T47D (cell line): ENCODE measurements at places on chromosomes 1 and 21.

DNA sequence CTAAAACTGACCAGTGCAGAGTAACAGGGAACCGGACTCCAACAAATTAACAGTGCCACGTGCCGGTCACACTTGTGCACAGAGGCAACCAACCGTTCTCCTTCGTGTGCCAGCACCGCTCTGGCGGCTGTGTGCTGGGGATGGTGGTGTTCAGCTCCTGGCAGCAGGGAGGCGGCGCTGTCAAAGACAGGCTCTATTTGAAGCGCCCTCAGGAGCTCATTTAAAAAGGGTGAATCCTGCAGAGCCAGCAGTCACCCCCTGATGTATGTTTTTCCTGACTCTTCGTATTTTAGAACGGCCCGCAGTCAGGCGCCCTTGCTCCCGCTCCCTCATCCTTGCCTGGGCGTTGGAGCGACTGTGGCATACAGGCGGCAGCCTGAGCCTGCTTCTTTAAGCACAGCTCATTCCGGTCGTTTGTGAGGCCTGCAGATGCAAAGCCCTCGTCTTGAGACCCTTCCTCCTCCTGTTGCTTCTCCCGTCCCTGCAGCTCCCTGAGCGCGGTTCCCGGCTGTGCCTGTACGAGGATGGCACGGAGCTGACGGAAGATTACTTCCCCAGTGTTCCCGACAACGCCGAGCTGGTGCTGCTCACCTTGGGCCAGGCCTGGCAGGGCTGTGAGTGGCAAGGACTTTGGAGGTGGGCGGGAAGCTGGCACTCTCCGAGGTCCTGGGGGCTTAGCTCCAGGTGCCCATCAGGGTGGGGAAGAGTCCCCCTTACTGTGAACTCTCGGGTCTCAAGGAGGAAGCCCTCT, 1.1 kb downstream of the DFFB start:
- DNase-seq: peak; percentile 46

DNA sequence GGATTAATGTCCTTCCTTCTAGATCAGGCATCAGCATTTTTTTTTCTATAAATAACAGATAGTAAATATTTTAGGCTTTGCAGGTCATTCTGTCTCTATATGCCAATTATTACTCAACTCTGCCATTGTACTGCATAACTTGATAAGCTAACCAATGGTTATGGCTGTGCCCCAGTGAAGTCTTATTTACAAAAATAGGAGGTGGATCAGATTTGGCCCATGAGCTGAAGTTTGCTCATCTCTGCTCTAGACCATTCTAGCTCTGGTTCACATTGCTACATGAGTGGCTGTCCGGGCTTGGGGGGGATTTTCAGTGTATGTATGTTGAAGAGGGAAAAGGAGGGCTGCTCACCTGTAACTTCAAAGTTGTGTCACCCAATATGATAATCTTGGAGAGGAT, 10.1 kb downstream of the RAB7B start:
- no peak for DNase-seq

DNA sequence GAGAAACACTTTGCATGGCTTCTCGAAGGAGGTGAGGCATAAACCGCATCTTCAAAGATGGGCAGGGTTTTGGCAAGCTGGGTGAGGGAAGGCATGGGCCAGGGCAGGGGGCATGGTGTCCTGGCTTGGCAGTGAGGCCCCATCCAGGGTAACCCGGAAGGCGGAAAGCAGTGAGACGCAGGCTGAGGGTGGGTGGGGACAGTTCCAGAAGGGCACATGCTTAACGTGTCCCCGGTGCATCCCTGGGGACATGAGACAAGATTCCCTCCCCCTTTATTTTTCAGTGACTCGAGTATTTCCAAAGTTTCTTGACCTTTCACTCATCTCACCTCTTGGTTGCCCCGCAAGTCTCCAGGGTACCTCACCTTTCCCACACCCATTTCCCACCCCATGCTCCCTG, 122.8 kb upstream of the SLC25A33 start:
- DNase-seq: no peak

- no peak for DNase-seq
Observed at GRCh38 chr21:38820471-38821239, 14.9 kb downstream of the ETS2 start.

DNA sequence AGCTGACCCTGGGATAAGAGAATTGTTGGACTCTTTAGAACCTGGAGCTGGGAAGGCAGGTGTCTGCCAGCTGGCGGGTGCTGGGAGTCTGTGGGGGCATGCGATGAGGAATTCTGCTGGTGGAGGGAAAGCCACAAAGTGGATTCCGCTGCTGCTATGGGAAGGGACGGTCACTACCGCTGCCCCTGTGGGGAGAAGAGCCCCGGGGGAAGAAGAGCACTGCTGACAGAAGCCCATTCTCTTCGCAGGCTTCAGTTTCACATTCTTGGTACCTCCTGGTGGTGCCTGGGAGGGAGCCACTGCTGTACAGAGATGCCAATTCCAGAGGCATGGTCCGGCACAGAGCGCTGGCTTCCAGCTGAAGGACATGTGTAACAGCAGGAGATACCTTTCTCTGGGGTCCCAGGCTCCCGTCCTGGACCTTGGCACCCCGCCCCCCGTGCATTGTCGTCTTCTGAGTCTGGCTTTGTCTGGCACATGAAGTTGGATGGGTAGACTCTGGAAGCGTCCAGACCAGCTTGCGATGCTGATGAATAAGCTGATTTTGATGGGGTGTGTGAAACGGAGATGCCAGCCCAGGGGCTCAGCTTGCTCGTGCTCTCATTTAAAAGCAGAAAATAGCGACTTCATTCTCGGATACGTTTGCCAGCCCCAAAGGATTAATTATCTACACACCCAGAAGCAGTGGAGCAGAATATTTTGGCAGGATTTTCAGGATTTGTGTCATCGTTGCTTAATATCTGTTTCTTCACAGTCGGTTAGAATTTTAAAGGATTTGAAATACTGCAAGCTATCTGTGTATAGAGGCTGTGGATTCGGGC, 13.2 kb downstream of the PDXK start:
- no peak for DNase-seq

DNA sequence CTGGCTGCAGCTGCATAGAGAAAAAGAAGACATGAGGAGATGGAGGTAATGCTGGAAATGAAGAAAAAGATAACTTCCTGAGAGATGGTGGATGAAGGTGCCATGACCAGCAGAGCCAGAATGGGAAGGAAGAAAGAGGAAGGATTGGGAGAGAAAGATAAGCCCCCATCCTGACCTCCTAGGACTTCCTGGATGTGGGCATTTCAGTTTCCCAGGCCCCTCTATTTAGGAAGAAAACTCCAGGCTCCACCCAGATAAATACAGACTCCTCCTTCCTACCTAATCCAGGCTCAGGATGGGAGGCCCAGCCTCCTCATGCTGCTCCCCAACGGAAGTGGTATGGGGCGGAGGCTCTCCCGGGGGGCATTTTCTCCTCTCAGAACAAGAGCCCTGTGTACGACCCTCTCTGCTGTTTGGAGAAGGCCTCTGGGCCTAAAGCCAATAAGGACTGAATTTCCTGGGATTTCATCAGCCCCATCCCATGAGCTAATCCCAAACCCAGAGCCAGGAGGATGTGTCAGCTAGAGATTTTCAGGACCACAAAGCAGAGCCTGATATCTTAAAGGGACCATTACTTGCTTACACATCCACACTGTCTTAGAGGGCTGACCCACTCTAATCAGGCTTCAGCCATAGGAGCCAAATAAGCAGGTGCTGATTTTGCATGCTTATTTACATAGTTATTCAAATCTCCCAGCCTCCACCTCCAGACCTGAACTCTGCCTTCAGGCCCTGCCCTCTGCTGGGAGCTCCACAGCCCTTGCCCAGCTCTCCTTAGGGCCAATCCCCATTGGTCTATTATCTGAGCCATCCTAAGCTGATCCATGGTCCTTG, 5.1 kb upstream of the ARHGEF2 start:
- no peak for DNase-seq

- DNase-seq: no peak
Observed at GRCh38 chr1:216721863-216722262, 1.4 kb downstream of the ESRRG start.

- no peak for DNase-seq
Observed at GRCh38 chr1:10865518-10866320, 69.3 kb upstream of the CASZ1 start.

- no peak for DNase-seq
Observed at GRCh38 chr1:162364498-162364897, 12.2 kb downstream of the SPATA46 start.

- DNase-seq: no peak
Observed at GRCh38 chr21:45496968-45497845, 45.0 kb downstream of the SLC19A1 start.

DNA sequence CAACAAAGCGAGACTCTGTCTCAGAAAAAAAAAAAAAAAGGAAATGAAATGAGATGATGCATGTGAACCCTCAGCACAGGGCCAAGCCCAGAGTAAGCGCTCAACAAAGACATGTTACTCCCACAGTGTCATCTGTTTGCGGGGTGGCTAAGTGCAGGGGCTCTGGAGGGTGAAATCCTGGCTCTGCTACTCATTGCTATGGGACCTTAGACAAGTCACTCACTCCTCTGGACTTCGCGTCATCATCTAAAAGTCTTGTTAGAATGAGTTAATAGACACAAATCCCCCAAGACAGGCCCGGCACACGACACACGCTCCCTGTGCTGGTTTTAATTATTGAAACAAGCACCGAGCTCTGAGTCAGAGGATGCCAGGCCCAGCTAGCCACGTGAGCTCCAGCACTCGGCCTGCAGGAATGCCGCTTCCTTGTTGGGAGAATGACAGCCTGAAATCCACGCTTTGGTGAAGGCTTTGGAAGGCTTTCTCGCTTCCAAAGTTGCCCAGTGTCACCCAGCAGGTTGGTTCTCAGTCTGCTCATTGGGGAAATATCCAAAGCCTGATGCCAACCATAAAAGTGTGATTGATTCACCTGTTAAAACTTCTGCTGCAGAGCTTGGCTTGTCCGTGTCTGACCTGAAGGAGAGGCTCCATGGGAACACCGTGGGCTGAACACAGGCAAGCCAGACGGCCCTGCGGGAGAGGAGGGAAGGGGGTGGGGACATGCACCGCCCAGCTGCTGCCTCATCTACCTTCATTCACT, 36.7 kb upstream of the TARDBP start:
- DNase-seq: peak; percentile 44

DNA sequence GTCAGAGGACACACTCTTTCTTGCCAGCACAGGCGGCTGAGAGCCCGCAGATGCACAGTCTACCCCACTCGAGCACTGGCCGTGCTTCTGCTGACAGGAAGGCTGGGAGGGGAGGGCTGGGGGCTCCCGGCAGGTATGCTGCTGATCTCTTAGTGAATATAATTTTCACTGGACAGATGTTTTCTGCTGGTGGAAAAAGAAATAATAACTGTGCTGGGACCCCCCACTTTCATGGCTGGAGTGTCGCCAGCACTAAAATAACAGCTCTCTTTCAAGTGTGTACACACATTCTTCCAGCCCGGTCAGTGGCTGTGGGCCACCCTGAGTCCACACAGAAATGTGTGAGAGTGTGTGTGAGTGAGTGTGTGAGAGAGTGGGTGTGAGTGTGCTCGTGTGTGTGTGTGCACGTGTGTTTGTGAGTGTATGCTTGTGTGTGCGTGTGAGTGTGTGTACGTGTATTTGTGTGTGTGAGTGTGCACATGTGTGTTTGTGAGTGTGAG, 167.7 kb upstream of the USP24 start:
- no peak for DNase-seq
